ENCODE measurements at places on chromosomes 12 and 14.

- no peak for DNase-seq
Measured at GRCh38 chr12:10701131-10701681, 21.9 kb downstream of the YBX3 start.

DNA sequence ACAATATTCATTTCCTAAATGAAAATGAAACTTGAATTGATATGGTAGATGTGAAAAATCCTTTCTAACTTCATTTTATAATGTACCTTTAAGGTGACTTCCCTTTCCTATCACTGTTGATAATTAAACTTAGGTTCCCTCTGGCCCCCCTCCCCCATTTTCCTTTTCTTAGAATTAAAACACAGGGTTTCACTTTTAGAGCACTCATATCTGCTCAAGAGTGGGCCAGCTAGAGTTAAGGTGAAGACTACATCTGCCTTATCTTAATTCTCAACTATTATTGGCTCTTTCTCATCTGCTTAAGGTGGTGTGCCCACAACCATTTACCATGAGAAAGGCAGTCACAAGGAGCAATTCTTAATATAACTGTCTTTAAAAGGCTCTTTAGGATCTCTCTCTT, 49.7 kb downstream of the LIN52 start:
- DNase-seq, result no peak

GRCh38 chr14:74771399-74771798, 8.3 kb downstream of the YLPM1 start:
- no peak for DNase-seq

DNA sequence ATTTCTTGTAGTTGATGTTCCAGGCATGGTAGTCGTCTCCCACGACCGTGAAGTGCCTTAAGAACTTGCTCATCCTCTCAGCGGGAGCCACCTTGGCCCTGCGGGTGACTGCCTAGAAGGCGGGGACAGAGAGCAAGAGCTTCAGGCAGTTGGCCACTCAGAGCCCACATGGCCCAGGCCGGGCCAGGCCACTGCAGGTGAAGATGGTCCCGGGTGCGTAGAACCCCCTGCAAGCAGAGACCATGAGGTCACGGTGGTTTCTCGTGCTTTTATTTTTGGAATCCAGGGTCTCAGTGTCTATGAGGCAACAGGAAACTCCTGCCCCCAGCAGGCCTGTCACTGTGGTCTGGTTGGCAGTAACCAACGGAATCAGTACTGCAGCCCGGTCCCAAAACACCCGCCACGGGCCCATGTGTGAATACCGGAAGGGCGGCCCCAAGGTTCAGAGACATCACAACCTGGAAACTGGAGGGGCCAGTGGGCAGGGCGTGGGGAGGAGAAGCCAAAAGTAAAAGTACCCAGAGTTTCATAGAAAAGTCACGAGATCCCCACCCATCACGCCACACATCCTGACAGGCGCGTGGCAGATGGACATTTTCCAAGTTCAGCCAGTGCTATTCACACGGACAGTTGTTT, 27.5 kb downstream of the HVCN1 start:
- DNase-seq, result peak; percentile 13

DNA sequence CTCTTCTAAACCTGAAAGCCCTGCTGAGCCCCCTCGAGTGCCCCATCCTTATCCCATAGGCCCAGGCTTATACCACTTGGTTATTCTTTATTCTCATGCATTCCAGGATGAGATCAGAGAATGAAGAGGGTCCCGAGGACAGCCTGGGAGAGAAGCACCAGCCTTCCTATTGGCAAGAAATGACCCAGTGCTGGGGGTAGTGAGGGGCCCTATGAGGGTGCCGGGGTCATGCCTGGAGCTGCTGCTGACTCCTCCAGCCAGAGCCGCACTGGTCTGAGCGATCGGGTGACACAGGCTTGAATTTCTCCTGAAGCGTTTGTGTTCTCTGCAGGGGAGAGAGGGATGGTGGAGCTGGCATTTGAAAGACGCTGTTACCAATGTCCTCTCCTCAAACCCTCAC, 18.1 kb downstream of the MORN3 start:
- DNase-seq, result no peak

- DNase-seq, result no peak
Measured at GRCh38 chr14:71890541-71890940, 41.7 kb upstream of the RGS6 start.

GRCh38 chr12:22874151-22874550, 249.2 kb downstream of the ETNK1 start:
- DNase-seq, result no peak

GRCh38 chr12:45402288-45402687, 186.4 kb downstream of the ANO6 start:
- no peak for DNase-seq

DNA sequence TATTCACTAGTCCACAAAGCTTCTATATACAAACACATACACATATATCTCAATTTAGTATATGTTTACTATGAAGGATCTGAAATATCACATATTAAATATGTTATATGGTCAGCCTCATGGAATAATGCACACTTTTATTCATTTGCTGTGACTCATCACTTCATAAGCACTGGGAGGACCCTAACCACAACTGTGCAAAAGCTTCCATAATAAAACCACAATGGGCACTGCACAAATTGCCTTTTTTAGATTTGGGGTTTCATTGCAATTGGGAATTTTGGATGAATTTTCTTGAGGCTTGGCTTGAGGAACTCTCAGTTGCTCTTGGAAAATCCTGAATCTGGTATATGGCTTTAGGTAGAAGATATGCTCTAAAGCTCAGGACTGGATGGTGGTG, 399.4 kb downstream of the C12orf75 start:
- no peak for DNase-seq

DNA sequence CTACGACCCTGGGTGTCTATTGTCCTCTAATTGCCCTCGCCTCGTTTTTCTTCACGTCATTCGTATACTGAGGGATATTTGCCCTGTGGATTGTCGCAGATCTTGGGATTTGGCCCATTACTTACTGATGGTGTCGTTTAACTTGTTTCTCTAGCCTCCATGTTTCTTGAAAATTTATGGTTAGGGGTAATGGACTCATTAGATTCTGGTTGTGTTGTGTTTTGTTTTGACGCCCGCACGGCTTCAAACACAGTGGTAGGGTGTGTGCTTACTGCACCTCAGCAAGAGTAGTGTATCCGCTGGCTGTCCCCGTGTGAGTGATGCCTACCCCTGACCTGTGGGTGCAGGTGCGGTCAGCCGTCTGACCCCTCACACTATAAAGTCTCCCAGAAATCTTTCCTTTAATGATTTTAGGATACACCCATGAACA, 874 bp upstream of the RNU6-8 start:
- no peak for DNase-seq

- no peak for DNase-seq
Measured at GRCh38 chr14:56199095-56199981, 81.1 kb downstream of the PELI2 start.

GRCh38 chr14:104794099-104794498, 1.4 kb downstream of the AKT1 start:
- DNase-seq, result peak; percentile 26

DNA sequence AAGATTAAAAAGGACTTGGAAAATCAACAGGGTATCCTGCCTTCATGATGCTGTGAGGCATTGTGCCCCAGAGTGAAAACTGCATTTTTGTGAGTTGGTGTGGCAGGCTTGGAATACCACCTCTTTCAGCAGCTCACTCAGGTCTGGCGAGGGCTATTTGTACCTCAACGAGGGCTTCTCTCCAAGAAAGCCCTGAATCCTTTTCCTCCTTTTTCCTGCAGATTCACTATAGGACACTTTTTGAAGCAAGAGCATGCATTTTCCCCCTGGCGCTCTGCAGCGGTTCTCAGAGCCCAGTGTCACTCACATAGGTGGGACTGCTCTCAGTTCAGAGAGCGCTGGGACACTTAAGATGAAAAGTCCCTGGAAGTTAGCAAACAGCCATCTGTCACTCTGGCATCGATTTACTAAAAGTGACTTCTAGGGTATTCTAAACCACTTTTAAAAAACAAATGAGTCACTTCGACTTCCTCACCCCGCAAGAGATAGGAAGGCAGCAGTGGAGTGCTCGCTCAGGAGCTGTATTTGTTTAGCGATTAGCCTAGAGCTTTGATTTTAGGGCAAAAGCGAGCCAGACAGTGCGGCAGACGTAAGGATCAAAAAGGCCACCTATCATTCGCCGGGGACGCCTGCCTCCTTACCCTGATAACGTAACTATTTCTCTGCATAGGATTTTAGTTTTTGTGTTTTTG, 782 bp upstream of the LGR5 start:
- no peak for DNase-seq

- DNase-seq, result no peak
Measured at GRCh38 chr12:108804271-108804953, 53.0 kb downstream of the SSH1 start.

DNA sequence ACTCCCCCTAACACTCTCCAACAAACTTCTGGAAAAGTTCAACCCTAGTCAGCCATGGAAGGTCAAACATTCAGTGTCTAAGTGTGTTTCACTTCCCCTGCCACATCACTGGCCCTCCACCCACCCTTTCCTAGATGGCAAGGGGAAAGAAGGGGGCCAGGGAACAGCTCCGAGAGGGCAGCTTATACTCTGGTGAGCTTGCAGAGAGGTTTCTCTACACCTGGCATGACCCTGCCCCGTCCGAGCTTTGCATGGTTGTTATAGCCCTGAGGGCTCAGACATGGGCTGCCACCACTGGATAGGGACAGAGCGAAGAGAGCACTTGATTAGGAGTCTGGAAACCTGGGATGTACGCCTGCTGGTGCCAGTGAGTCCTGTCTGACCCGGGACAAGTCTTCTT, 4.0 kb downstream of the ACVRL1 start:
- no peak for DNase-seq

- DNase-seq, result no peak
Measured at GRCh38 chr14:51719955-51720354, 68.2 kb downstream of the FRMD6 start.

- DNase-seq, result no peak
Measured at GRCh38 chr12:67966560-67966959, 22.7 kb upstream of the IFNG-AS1 start.

GRCh38 chr14:55389330-55389729, 22.3 kb downstream of the ATG14 start:
- DNase-seq, result no peak

- no peak for DNase-seq
Measured at GRCh38 chr12:68506619-68507018, 104.1 kb upstream of the RAP1B start.

GRCh38 chr12:83414981-83415380, 728.3 kb downstream of the TMTC2 start:
- DNase-seq, result no peak

- DNase-seq, result no peak
Measured at GRCh38 chr12:112061137-112061536, 47.4 kb downstream of the NAA25 start.

- peak; percentile 52 for DNase-seq
Measured at GRCh38 chr12:12010277-12011039, 60.3 kb upstream of the BCL2L14 start.

DNA sequence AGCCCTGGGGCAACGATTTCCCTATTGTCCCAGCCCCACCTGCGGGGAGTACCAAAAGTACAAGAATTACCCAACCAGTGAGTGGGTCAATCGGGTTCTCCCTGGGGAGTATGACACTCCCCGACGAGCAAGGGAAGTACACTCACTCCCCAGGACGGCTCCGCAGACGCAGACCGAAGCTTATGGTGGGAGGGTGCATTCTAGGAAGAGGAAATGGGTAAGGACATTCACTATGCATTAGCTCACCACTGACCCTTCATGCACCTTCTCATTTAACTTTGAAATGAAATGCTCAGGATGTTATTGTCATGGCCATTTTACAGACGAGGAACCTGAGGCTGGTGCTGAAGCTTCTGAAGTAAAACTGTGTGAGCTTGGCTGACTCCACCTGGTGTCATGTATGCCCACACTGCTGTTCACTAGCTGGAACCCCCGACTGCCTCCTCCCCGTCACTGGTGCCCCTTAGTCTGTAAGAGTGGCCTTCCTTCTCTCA, 45.8 kb upstream of the TMED10 start:
- no peak for DNase-seq

DNA sequence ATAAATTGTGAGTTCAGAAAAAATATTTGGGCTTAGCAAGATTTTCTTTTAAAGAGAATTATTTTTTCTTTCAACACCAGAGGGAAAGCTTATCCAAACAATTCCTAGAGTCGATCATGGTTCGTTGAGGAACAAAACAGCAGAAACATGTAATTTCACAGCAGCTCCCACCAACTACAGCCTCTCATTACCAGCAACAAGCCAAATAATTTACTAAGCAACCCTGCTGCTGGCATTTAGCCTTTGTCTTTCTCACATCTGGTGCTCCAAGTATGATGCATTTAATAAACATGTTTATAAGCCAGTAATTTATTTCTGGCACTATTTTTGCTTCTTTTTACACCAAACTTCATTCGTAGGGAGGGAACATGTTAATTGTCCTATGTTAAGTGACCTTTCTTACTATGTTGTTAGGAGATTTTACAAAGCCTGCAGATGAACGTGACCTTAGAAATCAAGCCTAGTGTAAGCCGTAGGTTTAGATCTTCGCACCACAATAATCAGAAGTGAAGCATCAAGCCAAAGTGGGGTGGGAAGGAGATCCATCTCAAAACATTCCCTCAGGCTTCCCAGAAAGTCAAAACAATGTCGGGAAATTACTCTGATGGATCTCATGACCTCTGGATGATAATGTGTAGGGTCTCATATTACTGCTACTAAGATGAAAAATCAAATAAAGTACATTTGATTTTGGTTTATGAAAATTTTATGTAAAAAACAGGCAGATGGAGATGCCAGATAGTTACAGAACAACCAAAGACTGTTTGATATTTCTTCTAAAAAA, 128.4 kb downstream of the RPAP3 start:
- DNase-seq, result no peak

DNA sequence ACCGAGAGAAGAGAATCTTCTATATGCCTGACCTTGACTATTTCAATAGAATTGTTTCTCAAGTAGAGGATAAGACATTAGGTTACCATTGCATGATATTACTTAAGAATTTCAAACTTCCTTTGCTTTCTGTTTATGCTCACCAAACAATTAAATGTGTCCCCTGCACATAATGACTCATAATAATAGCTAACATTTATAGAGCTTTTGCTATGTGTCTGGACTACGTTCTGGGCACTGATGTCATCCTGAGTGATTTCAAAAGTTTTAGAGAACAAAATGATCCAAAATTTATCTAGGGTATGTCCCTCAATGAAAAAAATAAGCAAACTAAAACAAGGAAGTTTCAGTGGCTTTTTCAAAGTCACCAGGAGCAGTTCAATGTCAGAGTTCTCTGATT, 38.8 kb downstream of the SLC15A5 start:
- DNase-seq, result no peak
